ENCODE measurements at places on chromosomes 12 and 14. TPM values are rescaled to one million over a fixed set of nuclear protein-coding genes. Genes with fewer than 3 reads are reported as not detected.

The KCNA1 gene
- not detected for total RNA-seq

The ATXN3 gene
- 11.3 TPM for total RNA-seq

The IL31 gene
- total RNA-seq: not detected

DNA sequence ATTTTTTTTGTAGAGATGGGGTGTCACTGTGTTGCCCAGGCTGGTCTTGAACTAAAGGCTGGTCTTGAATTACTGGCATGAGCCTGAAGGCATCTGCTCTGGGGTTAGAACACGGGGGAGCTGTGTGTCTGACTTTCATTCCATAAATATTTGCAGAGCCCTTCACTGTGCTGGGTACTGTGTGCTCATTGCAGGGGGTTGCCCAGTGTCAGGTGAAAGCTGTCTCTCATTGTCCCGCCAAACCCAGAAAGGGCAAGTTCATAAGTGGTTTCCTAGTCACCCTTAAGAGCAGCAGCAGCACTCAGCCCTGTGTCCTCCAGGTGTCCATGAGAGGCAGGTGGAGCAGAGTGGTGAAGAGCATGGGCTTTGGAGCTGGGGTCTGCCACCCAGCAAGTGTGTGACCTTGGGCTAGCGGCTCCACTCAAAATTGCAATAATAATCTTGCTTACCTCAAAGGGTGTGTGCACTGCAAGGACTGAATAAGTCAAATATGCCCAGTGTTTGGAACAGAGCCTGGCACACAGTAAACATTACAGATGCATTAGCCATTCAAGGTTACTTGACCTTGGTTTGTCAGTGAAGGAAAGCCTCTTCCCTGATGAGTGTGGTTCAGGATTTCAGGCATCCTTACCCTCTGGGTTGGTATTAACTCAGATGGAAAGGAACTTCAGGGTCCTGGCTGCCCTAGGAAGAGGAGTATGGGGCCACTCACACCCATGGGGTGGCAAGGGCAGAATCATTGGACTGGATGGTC lies 4.4 kb upstream of the SMIM41 start:
- peaks cover 7% of the 10 kb centered on the region for H3K4me1 ChIP-seq
- no peaks in the 10 kb centered on the region for H3K27me3 ChIP-seq
- DNase-seq: no peak
- H3K4me3 ChIP-seq: no peak overlapping the region
- H3K27ac ChIP-seq: no peak overlapping the region

DNA sequence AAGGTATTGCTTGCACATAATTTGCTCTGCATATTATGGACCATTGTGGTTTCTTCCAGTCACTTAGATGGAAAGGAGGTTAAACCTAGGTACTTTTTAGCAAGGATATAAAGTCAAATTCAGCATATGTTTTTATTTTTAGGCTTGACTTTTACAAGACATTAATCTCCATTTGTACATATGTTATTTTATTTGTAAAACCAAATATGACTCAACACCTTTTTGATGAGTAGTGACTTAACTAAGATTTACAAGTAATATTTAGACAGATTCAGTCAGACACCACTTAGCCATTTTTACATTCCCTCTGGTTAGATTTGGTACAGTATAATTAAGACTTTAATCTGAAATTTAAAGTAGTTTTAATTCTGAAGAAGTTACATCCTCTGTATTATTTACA lies 55.0 kb downstream of the BHLHE41 start:
- DNase-seq: no peak
- H3K27ac ChIP-seq: no peak overlapping the region
- no peaks in the 10 kb centered on the region for H3K4me1 ChIP-seq
- H3K36me3 ChIP-seq: no peaks in the 10 kb centered on the region
- H3K27me3 ChIP-seq: no peaks in the 10 kb centered on the region
- H3K4me3 ChIP-seq: no peak overlapping the region

GRCh38 chr12:101696251-101697196 lies 916 bp upstream of the CHPT1 start:
- H3K27ac ChIP-seq: peak overlapping the region; percentile 96
- peak; percentile 94 for DNase-seq
- peak overlapping the region; percentile 87 for H3K4me3 ChIP-seq

Measured in K562 (cell line).